ENCODE measurements at places on chromosomes 16 and 17.

DNA sequence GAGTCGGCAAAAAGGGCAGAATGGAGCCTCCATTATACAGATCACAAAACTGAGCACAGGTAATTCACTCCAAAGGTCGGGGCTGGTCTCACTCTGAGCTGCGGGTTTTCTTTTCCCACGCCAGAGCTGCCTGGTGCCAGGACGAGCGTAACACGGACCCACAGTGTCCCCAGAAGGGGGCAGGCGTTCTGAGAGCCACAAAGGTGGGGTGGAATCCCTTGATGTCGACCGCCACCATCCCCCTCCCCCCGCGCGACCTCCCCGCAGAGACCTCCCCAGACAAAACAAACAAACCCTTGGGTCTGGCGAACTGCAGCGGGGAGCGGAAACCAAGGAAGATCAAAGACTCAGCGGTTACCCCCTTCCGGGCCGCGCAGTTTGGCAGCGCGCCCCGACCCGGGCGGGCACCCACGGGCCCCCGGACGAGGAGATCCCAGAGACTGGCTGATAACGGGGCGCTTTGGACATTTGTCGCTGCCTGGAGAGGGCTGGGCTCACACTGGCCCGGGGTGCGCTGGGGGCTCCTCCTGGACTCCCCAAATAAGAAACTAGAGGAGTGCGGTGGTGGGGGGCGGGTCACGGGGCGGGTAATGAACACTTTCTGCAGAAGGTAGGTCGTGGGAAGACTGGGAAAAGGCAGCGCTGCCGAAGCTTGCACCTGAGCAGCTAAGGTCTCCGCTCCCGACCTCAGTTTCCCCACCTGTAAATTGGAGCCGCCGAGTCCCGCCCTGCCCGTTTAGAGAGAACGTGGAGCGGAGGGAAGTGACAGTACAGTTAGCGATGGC, 664 bp upstream of the NKD1 start:
- ATAC-seq: peak; percentile 35

DNA sequence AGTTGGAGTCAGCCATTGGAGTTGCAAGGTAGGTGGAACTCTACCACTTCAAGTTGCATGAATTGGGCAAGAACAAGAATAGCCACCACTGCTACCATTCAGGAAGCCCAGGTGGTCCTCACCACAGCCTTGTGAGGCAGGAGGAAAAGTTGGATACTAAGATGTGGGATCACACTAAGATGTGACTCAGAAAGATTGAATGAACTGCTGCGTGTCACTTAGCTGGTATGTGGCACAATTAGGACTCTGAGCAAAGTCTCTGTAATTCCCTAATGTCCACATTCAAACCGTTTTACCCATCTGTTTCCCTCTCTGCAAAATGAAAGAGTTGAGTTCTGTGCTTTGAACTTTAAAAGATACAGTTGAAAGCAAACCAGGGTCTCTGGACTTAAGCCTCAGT, 44.7 kb upstream of the HS3ST3A1 start:
- ATAC-seq: no peak

DNA sequence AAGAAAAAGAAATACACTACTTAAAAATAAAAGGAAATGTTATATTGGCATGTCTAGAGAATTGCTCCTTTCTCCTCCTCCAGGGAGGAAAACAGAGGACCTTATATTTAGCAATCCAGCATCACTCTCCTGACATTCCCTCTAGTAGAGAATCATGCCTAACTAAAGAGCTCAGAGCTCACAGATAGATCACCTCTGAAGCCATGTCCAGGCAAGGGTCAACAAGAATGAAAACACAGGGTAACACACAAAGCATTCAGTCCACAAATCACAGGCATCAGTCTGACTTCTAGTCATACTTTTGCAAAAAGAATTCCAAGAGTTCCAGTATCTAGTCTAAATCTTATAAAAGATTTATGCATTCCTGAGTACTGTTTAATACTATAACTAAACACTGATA, 4.4 kb upstream of the HASPIN start:
- ATAC-seq: no peak

- no peak for ATAC-seq
These were observed 204.8 kb upstream of the C17orf78 start for GRCh38 chr17:37170881-37171425.

DNA sequence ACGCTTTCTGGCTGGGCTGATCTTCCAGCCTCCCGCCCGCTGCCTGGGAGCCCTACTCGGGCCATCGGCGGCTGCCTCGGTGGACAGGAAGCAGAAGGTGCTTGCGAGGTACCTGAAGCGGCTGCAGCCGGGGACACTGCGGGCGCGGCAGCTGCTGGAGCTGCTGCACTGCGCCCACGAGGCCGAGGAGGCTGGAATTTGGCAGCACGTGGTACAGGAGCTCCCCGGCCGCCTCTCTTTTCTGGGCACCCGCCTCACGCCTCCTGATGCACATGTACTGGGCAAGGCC, 30.7 kb downstream of the CIITA start:
- no peak for ATAC-seq
